ENCODE measurements at places on chromosomes 5 and 9.
A peak's percentile ranks its signal among the peaks of the same experiment; 100 is the strongest.

- DNase-seq: no peak
Measured at GRCh38 chr5:166262395-166262794, 2029.0 kb upstream of the WWC1 start.

- no peak for DNase-seq
Measured at GRCh38 chr9:19216466-19216865, 14.0 kb upstream of the DENND4C start.

DNA sequence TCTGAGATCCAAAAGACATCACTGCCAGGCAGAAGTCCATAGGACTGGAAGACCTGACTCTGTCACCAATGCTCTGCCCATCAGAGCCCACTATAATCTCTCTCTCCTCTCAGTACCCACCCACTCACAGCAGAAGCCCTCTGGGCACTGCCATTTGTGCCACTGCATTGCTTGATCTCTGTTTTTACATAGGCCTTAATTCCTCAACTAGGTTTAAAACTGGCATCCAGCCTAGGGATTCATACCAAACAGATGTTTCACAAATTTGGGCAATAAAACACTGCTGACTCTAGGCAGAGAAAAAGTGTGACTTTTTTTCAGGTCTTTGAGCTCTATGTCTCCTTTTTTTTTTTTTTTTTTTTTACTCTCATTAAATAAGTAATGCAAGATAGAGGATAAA is 91.1 kb upstream of the RANBP3L start:
- peak; percentile 65 for DNase-seq

GRCh38 chr5:12704955-12705354 is 800.7 kb upstream of the CTNND2 start:
- DNase-seq: no peak

DNA sequence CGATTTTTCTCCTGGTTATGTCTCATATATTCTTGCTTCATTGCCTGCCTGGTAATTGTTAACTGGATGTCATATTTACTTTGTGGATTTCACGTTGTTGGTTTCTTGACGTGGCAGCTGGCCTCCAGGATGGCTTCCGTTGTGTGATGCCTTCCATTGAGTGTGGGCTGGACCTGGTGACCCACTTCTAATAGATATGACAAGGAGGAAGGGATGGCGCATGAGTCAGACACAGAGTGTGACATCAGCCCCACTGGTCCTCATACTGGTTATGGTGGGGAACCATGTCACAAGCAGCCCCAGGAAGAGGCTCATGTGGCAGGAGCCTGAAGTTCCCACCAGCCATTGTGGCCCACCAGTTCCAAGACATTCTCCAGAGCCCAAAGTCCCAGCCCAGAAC is 6.4 kb upstream of the PAEP start:
- no peak for DNase-seq

DNA sequence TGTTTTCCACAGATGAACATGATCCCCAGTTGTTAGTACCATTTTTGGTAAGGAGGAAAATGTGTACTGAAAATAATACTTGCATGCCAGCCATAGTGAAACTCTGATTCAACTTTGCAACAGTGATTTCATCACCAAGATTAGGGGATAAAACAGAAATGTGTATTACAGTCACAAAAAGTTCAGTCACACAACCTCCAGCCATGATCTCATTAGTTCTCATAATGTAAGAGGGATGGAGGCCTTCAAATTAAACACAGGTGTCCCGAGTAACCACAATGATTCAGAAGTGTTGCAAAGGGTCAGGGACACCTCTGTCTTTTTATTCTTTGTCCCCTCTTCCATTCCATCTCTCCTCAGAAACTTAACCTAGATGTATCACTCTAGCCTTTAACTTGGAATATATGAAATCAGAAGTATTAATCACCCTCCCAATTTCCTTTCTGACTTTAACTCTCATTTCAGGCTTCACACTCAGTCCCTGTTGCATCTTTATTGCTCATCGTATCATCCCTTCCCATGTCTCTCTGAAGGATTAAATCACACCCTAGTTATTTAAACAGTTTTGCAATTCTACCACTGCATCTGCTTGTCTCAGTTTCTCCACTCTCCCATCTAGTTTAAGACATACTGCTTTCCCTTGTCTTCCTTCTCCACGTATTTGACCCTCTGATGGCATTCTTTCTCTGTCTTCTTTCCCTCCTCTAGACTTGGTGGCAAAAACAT is 291.2 kb downstream of the ADAMTS6 start:
- peak; percentile 99 for DNase-seq

DNA sequence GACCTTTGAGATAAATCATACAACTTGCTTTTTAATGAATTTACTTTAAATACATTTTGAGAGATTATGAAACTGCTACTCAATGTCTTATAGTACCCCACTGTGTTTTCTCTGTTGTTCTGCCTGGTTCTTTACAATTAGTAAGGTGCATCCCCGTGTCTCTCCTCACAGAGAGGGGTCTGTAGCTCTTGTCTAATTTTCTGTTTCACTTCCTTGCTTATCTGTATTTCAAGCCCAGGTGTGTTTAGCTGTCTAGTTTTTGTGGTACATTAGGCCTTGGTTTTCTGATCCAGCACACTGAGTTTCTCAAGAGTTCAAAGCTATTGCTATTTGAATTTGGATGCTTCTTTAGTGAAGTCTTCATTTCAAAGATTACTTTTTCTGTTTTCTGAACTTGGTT is 105.1 kb downstream of the MAST4 start:
- DNase-seq: no peak

DNA sequence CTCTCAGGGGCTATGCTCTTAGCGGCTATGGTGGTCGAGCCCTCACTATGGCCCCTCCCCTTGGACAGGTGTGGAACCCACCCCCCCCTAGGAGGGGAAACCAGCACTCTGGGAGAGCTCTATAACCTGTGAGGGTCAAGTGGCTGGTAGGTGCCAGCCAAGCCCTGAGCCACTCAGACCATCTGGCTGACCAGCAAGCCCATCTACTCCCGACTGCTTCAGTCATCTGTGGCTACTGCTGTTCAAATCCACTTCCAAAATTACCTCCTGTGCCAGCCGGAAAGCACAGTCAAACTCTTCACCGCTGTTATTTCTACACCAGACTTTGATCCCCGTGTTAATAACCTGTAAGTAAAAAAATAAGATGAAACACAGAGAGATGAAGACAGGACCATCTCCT is 28.5 kb downstream of the NSUN2 start:
- no peak for DNase-seq

GRCh38 chr9:113547501-113547900 is 84.0 kb downstream of the RGS3 start:
- no peak for DNase-seq

- DNase-seq: no peak
Measured at GRCh38 chr5:132653716-132654115, 4.3 kb upstream of the IL13 start.

DNA sequence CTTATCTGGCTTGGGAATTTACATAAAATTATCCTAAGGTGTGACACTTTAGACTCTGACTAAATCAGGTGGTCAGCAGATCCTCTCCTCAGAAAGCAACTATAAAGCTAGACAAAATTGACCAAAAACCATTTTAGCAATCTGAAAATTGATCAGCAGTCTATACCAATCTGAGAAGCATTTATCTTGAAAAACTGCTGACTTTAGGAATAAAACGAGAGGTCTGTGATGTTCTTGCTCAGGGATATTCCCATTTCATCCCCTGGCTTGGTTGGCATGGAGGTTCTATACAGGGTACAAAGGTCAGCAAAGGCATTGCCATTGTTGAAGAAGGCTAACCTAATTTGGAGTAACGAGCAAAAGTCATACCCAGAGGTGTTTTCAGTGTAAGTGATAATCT is 11.7 kb downstream of the SPINK5 start:
- DNase-seq: no peak

- peak; percentile 30 for DNase-seq
Measured at GRCh38 chr5:42912184-42912798, 100.6 kb upstream of the SELENOP start.

GRCh38 chr5:157252711-157253465 is 13.0 kb upstream of the CYFIP2 start:
- DNase-seq: no peak

GRCh38 chr5:37724395-37725125 is 115.3 kb downstream of the GDNF start:
- DNase-seq: peak; percentile 94

- DNase-seq: no peak
Measured at GRCh38 chr9:17810728-17811571, 232.1 kb downstream of the SH3GL2 start.

DNA sequence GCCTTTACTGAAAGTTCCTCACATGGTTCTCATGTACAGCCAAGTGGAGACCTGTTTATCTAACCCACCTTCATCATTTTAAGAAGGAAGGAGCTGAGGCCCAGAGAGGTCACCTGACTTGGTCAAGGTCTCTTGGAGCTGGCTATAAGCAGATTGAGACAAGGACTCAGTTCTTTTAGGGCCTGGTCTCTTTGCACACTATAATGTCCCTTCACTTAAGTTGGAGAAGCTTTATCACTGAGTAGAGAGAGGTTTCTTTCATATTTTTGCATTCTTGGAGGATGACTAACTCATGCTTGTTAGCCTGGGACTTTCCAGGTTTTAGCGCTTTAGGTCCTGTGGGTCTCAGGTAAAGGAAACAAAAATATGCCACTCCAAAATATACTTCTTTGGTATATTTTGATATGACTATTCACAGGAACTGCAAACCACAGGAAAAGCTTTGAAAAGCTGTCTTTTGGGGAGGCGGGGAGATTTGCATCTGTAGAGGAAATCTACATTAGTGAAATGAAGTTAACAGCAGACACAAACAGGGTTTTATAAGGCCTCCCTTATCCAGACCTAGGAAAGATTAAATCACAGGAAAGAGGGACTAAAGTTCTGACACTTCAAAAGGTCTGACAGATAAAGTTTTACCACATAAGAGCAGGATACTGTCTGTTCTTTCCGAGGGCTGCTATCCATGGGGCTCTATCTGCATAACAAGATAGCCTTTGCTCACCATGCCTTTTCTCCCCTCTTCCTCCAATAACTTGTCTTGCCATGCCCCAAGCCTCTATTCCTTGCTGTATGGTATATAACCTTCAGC is 95.8 kb upstream of the ANKRD55 start:
- DNase-seq: no peak

GRCh38 chr9:18495065-18495464 is 21.1 kb downstream of the ADAMTSL1 start:
- DNase-seq: no peak

DNA sequence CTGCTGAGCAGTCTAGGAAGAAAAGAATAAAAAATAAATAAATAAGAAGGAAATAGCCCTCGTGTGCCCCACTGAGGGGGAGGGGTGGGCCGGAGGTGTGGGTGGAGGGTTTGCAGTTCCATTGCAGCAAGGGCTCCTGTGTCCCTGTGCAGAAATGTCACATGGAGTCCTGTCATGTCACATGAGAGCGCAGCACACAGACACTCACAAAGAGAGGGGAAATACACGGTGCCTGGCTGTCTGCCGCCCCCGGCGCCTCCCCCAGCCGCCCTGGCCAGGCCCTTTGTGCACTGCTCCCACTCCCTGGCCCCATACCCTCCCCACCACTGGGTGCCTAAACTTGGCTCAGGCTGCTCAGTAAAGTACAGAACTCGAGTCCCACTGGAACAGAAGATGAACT is 55.6 kb upstream of the SPTLC1 start:
- DNase-seq: no peak

DNA sequence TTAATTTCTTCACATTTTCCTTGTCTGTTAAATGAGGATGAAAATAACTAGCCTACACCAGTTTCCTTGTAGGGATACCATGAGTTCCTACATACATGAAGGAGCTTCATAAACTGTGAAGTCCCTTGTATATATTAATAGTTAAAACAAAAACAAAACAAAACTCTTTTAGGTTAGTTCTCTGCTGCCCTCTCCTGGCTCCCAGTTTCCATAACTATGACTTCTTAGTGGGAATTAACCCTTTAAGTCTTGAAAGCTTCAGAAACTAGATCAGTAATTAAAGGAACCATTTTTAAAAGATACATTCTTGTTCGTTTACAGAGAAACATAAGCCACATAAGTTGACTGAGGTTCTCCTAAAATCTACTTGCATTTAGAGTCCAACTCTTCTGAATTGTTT is 500.0 kb upstream of the C9orf72 start:
- peak; percentile 42 for DNase-seq

GRCh38 chr5:61563401-61563800 is 231.3 kb downstream of the ZSWIM6 start:
- no peak for DNase-seq

DNA sequence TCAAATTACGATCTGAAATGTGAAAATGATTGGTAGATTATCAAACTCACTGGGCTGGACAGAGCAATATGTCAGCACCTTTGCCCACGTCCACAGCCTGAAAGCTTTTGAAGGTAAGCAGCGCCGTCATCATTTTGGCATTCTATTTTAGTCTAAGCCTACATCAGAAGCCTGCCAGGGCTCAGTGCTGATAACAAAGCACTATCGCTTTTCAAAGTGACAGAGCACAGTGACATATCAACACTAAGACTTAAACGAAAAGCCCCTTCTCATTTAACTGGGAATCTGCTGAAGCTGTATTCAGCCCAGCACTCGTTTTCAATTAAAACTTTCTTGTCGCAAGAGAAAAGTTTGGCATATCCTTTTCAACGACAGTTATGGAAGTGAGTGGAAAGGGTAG is 1076.3 kb downstream of the PTPRD start:
- no peak for DNase-seq

DNA sequence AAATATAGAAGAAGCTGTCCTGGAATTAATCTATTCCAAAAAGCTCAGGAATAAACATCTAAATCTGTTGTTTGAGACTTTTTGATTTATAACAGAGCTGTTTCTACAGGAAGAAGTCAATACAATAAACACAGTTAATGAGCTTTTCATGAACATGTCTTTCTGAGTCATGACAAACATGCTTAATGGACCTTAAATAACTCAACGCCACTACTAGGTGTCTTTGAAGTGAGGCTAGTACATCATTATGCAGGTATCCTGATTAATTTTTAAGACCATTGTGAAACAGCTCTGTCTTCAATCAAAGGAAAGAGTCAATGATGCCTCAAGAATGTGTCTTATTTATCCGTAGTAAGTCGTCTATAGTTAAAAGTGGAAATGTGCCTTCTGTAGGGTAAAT is 131.6 kb downstream of the GABRB2 start:
- DNase-seq: no peak

DNA sequence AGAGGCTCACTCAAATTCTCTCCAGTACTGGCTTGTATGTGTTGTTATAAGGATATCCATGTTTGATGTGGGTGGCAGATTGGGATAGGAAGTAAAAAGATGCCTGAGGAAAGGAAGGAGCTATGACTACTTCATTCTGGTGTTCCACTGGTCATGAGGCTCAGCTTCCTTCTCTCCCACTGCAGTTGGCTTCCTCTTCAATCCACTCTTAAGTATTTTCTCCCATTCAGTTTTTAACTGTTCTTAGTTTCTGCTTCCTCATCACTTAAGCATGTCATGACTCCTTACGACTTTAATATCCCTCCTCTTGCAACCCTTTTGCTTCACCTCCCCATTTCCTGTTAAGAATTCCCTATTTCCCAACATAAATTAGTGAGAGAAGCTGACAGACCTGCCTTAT is 81.1 kb downstream of the PJA2 start:
- DNase-seq: peak; percentile 30
